ENCODE measurements at places on chromosomes 13 and 19.

DNA sequence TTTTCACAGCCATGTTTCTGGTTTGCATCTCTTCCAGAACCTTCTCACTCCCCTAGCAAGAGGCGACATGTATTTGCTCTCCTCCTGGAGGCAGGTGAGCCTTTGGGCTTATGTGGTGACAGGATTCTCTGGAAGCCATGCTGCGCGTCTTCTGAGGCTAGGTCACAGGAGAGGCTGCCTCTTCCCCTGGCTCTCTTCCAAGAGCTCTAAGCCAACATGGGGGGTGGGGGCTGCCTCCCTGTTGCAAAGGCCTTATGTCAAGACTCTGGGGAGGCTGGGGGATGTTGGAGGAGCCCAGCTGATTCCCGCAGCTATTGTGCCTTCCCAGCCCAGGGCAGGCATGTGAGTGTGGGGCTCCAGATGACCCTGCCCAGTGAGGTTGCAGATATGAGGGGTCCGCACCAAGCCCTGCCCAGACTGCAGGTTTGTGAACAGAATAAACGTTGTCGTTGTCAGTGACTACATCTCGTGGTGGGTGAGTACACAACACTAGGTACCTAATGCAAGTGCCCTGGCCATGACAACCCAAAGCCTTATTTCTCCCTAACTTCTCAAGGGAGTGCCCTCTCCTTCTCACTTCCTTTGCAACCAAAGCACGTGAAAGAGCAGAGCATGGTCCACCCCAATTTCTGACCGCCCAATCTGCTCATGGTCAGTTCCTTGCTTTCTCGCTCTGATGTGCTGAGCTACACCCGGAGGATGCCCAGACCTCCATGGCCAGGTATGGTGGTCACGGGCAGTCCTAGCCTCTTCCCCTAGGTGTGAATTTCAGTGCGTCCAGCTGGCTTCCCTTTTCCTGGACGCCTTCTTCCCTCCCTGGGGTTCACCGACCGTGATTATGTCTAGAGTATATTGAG, 44.9 kb downstream of the TEX29 start:
- no peak for DNase-seq

DNA sequence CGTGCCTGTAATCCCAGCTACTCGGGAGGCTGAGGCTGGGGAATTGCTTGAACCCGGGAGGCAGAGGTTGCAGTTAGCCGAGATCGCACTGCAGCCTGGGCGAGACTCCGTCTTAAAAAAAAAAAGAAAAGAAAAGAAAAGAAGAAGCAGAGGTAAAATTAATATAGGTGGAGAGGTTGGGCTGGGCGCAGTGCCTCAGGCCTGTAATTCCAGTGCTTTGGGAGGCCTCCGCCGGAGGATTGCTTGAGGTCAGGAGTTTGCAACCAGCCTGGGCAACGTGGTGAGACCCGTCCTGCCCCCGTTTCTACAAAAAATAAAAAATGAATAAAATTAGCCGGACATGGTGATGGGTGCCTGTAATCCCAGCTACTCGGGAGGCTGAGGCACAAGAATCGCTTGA, 912 bp upstream of the TUBA3C start:
- no peak for DNase-seq

- DNase-seq = no peak
Observed at GRCh38 chr13:59354665-59355369, 808.9 kb downstream of the DIAPH3 start.

GRCh38 chr13:29125934-29126424, 305.8 kb downstream of the MTUS2 start:
- no peak for DNase-seq

- DNase-seq = no peak
Observed at GRCh38 chr19:48396824-48397176, 3.3 kb downstream of the GRIN2D start.

Measured in stimulated activated CD8-positive, alpha-beta memory T cell treated with anti-CD3 and anti-CD28 coated beads, Interleukin-15, amount 100 ng/mL, for 4 hours (primary cell).